ENCODE measurements at places on chromosomes 5 and 9.

DNA sequence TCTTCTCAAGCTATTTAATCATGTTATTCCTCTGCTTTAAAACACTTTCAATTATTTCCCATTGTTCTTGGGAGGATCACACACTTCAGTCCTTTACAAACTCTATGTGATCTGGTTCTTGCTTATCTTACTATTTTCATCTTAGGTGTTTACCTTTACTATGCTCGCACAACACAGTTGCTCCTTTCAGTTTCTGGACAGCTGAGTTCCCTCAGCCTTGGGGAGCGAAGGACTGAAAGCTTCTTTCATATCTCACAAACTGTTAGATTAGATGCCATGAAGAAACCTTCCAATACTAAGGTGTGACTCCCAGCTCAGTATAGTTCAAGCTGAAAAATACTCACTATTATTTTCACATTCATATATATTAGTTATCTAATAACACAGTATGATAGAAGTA lies 117.9 kb downstream of the CDC42SE2 start:
- no peak for DNase-seq

- no peak for DNase-seq
Observed at GRCh38 chr9:124477211-124477647, 27.0 kb downstream of the ADGRD2 start.

- DNase-seq, result no peak
Observed at GRCh38 chr5:43661102-43661501, 58.1 kb downstream of the NNT start.

DNA sequence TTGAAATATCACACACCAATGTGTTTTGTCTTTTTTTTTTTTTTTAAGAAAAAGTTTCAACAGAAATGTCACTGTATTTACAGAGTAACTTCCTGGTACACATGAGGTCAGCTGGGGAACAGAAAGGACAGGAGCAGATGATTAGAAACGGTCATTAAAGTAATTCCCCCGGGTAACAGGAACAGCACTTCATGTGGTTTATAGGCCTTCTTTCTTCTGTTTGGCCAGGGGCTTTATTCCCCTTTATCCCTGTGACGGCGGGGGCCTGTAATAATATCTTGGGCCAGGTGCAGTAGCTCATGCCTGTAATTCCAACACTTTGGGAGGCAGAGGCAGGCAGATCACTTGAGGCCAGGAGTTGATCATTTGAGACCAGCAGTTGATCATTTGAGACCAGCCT lies 30.5 kb upstream of the MSH3 start:
- no peak for DNase-seq

- no peak for DNase-seq
Observed at GRCh38 chr9:14270358-14271092, 43.4 kb downstream of the NFIB start.

GRCh38 chr9:128540634-128541360 lies 11.6 kb upstream of the SPTAN1 start:
- DNase-seq, result no peak

DNA sequence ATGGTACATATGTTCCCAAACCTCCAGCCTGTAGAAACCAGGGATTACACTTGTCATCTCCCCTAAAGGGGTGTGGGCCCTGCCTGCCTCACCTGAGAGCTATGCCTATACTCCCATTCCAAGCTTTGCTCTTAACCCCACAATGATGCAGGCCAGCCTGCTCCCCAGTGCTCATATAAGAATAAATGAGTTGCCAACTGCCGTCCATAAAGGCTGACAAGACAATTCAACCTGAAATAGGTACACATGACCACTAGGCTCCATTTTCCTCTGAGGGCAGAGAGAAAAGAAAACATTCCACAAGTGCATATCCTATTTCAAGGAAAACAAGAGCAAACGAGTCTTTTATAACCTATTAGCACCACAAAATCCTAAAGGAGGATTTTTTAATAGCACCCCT lies 28.4 kb downstream of the SKP1 start:
- DNase-seq, result no peak

DNA sequence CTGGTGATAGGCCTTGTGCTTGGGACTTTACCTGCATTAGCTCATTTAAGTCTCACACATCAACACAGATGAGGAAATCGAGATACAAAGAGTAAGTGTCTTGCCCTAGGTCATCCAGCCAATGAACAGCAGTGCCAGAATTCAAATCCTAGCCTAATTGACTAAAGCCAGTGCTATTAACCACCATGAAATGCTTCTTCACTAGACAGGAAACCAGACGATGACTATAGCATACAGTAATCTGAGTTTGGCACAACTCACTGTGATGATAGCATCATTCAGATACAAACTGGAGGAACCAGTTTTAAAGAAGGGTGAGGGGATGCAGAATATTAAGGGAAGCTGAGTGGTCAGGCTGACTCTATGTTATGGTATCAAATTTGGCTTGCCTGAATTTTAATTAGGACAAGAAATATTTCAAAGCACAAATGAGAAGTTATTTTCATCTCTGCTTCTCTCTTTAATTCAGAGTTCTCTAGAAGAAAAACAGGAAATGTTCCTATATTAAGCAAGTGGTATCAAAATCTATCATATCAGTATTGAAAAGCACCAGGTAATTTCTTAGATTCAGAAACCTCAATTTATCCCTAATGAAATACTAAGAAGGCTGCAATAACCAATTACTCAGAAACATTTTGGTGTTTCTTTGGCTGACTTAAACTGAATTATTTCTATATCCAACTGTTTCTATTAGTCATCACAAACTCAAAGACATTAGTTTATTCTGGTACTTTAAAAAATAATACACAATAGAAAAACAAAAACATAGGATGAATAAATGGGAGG lies 147.0 kb upstream of the RASA1 start:
- no peak for DNase-seq

GRCh38 chr9:78262655-78263054 lies 26.8 kb downstream of the CEP78 start:
- DNase-seq, result no peak

GRCh38 chr9:85331626-85332025 lies 410.1 kb downstream of the AGTPBP1 start:
- DNase-seq, result no peak

DNA sequence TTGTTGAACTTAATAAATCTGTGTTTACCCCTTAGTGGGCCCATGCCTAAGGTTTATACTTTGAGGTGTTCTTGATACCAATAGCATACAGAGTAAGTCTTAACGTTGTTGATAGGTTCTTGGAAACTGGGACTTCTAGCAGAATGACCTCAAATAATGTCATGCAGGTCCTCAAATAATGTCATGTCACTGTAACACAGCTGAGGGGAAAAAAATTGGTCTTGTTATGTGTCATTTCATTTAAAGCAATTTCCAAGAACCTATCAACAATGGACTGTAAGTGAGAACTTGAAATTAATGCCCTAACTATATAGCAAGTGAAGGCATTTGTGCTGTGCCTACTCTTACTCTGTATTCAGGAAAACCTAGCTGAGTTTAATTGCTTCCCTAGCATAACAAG lies 7.2 kb downstream of the DNAJA1 start:
- DNase-seq, result no peak

DNA sequence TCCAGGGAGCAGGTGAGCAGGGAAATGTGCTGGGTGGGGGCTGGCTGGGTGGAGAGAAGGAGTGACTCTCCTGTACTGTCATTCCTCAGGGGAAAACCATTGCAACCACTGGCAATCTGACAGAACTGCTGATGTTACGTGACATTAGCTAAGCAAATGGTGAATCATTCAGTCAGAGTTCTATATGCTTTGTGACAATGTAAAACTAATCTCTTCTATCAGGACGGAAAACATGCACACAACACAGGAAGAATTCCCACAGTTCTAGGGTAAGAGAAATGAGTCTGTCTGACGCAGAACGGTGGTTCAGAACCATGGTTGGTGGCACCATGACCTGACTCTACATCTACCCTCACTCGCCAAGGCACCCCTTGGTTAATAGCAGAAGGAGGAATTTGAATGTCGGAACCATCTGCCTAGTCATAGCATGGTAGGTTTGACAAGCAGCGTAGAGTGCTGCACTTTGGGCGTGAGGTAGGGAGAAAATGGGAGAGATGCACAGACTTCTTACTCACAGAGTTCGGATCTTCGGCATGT lies 243.6 kb upstream of the PANK3 start:
- no peak for DNase-seq

GRCh38 chr5:113608113-113608596 lies 94.7 kb downstream of the YTHDC2 start:
- DNase-seq, result no peak
